Activated naive CD4-positive, alpha-beta T cell treated with Interleukin-2 at 50 U/mL for 16 hours (primary cell): ENCODE measurements at places on chromosomes 13 and 19.
A peak's percentile ranks its signal among the peaks of the same experiment; 100 is the strongest.

GRCh38 chr13:94722609-94723345 lies 10.4 kb upstream of the SOX21 start:
- DNase-seq = no peak

- DNase-seq = no peak
These were observed 222.0 kb downstream of the PCDH9 start for GRCh38 chr13:67008075-67008668.

DNA sequence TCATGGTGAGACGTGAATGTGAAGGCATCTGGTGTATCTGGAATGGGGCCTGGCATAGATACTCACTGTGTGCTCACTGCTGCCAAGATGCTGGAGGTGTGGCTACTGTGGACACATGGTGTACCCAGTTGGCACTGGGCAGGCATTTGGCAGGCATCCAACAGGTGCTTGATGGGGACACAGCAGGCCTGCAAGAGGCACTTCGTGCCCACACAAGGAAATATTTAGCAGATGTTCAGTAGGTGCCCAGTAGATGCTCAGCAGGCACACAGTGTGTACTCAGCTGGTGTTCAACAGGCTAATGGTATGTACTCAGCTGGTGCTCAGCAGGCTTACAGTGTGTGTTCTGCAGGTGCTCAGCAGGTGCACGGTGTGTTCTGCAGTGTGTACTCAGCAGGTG lies 14.2 kb downstream of the CRTC1 start:
- DNase-seq = no peak

GRCh38 chr19:17841810-17842662 lies 5.7 kb downstream of the JAK3 start:
- DNase-seq = peak; percentile 50

GRCh38 chr13:111515307-111515617 lies 194.8 kb downstream of the TEX29 start:
- DNase-seq = no peak
